ENCODE measurements at places on chromosomes 16 and 17.

DNA sequence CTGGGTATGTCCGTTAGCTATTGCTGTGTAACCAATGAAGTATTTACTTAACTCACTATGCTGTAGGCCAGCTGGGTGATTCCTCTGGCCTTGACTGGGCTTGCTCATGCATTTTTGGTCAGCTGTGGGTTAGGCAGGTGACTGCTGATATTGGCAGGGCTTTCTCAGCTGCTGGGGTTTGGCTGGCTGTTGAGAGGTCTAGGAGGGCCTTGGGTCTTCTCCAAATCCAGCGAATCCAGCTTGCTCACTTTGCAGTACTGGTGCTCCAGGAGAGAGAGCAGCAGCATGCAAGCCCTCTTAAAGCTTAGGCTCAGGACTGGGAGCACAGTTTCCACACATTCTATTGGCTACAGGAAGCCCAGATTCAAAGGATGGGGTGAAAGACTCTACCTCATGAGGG, 270.1 kb downstream of the PHKB start:
- no peak for DNase-seq

GRCh38 chr17:43056051-43056450, 31.0 kb downstream of the RND2 start:
- no peak for DNase-seq

DNA sequence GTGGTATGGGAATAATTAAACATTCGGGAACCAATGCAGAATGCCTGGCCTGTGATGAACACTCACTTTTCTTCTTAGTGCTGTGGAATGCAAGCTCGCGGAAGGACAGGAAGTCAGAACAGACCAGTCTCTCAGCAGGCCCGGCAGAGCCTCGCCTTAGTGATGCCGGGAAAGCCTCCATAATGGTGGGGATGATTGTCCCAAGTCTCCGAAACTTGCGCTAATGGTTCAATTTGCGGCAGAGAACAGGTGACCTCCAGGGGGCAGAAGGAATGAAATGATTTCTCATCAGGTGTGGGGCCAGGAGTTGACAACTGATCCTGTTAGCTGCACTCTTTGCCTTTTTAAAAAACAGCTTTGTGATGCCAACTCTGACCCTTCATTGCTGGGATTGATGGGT, 170.6 kb downstream of the GSG1L start:
- no peak for DNase-seq

DNA sequence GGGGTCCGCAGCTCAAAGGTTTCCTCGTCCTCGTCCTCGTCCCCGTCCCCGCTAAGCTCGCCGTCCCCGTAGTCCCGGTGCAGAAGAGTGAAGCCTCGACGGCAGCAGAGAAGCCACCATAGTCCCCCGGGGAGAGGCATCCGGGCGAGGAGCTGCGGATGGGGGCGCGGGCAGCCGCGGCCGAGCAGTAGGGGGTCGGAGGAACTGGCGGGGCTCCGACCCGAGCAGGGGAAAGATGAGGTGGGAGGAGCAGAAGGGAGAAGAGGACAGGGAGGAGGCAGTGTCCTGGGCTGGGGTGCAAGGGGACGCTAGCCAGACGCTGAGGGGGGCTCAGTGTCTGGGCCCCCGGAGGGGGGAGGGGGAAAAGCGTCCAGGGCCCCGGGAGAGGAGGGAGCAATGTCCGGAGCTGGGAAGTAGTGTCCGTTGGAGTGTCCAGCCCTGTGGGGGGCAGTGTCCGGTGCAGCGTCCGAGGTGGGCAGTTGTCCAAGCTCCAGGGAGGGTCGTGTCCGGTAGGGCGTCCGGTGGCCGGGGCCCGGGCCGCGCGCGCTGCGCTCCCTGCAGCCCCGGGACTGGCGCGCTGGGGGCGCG, at the start of gene PLEKHH3:
Gene PLEKHH3 (minus strand): TSS at position 571 of the 588 bp plus-strand sequence. CDS start 431 bp downstream, at position 140.
- DNase-seq = no peak
